ENCODE measurements at places on chromosomes 3 and 15.

GRCh38 chr3:54360320-54360719, 238.0 kb downstream of the CACNA2D3 start:
- no peak for DNase-seq

- no peak for DNase-seq
Observed at GRCh38 chr3:123021996-123022510, 5.5 kb downstream of the SEMA5B start.

DNA sequence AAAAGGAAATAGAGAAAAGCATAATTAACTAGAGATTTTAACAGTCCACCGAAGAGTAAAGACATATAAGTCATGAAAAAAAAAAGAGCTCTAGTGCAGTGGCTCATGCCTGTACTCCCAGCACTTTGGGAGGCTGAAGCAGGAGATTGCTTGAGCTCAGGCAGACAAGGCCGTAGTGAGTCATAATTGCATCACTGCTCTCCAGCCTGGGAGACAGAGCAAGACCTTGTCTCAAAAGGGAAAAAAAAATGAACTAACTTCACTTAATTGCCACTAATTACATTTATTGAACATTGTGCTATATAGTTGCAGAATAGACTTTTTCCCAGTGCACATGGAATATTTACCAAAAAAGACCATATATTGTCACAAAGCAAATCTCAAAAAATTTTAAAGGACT, 221.8 kb downstream of the CBLB start:
- no peak for DNase-seq

DNA sequence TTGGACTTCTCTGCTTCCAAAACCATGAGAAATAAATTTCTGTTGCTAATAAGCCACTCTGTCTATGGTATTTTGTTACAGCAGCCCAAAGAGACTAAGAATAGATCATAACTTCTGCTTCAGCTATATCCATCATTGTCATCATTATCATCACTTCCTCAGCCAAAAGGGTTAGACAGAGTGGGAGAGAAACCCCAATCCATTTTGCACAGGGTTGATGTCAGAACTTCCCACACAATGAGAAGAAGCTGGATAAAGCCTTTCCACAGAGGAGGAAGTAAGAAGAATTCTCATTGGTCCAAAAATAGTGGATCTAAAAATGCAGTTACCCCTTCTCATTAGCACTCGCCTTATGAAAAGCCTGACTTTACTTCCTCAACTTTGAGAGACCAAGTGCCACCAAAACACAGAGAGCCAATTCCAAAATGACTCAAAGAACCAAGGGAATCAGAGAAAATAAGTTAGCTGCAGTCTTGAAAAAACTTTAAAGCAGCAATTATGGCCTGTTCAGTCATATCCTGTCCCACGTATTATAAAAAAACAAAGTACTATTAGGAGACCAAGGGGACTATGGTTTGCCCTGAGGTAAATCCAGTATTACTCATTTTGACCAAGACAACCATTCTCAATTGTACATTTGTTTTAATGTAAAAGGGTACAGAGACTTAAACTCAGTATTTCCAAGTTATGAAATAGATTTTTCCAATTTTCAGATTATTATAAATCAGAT, 80.2 kb downstream of the WNT5A start:
- DNase-seq: no peak

DNA sequence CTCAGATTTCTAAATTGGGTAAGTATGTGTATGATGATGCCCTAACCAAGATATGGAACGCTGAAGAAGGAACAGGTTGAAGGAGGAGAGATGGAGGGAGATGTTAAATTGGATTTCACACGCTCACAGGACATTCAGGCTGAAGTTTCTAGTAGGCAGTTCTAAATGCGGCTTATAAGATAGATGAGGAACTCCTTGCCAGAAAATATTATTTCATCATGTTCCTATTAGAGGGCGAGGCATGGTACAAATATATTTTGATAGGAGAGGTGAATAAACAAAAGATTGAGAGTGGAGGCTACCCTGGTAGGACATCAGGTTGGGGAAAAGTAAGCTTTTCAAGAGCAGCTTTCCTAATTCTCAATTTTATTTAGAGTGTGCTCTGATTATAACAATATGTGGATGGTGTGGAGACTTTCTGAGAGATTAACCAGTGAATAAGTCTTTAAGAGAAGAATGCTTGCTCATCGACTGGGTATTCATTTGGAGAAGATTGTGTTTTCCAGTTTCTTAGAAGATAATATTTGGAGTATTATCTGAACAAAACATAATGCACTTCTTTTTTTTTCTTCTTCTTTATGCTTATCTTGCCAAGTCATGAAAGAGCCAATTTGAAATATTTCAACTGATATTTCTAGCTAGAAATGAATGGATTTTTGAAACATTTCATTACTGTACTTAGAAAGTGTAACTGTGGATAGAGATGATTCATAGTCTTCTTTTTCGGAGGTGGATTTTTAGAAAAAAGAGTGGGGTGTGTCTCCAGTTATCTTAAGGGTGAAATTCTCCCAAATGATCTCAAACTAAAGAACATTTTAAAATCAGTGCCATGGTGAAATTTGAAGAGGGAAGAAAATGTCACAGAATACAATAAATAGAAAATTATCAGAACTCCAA, 88.5 kb downstream of the B3GALNT1 start:
- no peak for DNase-seq

DNA sequence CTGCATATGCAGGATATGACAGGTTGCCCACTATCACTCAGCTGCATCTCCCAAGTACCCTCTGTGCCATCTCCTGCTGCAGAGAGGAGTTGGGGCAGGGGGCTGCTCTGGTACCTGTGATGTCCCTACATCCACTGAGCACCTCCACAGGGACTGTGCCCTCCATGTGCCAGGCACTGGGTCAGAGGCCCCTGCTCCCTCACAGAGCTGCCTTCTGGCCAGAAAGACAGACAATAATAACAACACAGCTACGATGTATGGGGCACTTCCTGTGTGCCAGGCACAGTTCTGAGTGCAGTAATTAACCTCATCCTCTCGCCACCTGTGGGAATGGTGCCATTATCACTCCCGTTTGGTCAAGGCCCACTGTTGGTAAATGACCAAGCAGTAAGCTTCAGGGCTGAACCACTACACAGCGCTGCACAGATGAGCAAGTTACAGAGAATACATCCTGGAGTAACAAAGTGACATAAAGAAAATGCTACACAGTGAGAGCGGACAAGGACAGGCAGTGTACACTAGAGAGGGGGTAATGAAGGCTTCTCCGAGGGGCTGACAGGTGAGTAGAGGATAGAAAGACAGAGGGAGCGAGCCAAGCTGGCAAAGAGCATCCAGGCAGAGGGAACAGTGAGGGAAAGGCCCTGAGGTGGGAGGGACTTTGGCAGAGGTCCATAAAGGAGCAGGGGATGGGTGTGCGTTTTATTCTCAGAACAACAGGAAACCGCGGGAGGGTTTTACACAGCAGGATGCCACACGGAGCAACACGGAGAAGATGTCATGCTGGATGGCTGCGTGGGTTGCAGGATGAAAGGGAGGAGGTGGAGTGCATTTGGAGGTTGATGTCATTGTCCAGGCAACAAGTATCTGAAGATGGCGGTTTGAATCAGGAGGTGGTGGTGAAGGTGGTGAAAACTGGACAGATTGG, 13.6 kb downstream of the WNT7A start:
- no peak for DNase-seq

DNA sequence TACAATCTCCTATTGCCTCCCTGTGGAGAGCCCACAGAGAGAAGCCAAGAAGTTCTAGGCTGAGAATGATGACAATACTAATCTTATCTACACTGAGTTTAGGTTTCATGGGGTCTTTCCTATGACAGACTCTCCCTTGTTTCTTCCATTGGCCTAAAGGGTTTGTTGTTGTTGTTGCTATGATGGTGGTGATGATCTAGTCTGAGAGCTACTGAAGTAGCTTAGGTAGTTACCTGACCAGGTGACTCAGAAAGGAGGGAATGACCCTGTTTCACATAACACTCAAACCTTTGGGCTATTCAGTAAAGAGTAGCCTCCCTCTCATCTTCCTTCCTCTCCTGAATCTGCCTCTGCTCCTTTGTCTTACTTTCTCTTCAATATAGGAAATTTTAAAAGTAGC, 170.2 kb downstream of the GMNC start:
- DNase-seq: no peak

GRCh38 chr3:49020330-49021212, 1.4 kb upstream of the NDUFAF3 start:
- DNase-seq: no peak

DNA sequence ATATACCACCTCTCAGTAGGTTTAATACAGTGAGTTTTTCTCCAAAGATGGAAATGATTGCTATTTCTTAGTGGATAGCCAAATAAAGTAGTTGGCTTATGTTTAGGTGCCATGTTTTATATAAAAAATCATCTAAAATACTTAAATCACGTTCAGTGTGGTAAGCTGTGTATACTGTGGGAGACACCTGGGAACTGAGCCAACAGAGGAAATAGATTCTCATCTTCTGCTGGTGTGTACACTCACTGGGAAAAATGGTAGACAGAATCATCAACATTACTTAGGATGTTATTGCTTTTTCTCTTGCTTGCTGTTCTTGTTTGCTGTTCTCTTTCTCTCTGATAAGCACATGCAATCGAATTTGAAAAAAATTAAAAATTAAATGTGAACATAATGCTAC, 112.6 kb upstream of the MB21D2 start:
- peak; percentile 34 for DNase-seq

DNA sequence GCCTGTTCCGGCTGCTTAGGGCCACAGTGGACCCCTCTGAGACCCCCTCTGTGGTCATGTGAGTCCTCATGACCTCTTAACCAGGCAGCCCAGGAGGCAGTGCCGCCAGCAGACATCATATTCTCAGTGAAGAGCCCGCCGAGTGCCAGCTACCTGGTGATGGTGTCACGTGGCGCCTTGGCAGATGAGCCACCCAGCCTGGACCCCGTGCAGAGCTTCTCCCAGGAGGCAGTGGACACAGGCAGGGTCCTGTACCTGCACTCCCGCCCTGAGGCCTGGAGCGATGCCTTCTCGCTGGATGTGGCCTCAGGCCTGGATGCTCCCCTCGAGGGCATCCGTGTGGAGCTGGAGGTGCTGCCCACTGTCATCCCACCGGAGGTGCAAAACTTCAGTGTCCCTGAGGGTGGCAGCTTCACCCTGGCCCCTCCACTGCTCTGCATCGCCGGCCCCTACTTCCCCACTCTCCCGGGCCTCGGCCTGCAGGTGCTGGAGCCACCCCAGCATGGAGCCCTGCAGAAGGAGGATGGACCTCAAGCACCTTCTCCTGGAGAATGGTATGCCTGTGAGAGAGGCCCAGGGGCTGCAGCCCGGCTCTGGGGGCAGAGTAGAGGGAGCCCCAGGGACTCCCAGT, 176.1 kb downstream of the TBC1D2B start:
- no peak for DNase-seq

DNA sequence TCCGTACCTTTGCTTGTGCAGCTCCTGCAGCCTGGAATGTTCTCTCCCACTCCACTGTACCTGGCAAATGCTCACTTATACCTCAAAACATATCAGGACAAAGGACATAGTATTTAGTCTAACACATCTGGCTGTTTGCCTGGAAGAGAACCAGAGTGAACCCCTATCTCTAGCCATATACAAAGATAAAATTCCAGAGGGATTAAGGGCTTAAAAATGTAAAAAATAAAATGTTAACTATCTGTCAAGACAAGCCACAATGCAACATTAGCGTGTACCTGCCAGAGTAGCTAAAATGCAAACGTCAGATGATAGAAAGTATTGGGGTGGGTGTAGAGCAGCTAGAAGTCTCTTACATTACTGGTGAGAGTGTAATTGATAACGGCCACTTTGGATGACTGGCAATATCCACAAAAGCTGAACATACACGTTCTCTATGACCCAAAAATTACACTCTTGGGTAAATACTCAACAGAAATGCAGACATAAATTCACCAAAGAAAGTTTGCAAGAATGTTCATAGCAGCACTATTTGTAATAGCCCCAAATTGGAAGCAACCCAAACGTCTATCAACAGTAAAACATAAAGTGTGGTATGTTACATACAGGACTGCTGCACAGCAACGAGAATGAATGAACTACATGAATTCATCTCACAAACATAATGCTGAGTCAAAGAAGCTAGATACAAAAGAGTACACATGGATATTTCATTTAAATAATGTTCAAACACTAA, 18.2 kb upstream of the ADPGK start:
- DNase-seq: no peak

DNA sequence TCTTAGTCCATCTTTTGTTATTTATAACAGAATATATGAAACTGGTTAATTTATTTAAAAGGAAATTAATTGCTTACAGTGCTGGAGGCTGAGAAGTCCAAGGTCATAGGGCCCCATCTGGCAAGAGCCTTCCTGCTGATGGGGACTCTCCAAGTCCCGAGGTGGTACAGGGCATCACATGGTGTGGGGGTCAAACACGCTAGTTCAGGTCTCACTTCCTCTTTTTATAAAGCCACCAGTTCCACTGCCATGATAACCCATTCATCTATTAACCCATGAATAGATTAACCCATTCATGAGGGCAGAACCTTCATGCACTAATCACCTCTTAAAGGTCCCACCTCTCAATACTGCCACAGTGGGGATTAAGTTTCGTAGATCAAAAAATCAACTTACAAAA, 659.3 kb downstream of the NAALADL2 start:
- DNase-seq: no peak

DNA sequence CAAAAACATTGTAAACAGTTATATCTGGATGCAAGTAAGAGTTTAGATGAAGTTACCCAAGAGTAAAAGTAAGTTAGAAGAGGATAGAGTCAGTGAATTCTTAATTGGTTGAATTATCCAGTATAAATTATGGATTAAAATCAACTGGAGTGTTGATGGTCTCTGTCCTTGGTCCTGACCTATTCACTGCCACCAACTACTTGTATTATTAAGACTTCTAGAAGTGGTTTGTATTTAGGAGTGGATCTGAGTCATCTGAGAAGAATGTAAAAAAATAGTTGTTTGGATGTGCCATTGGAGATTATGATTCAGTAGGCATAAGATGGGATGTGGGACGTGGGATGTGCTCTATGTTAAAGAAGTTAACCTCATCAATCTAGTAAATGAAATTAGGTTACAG, 86.4 kb downstream of the SYNPR start:
- DNase-seq: no peak

DNA sequence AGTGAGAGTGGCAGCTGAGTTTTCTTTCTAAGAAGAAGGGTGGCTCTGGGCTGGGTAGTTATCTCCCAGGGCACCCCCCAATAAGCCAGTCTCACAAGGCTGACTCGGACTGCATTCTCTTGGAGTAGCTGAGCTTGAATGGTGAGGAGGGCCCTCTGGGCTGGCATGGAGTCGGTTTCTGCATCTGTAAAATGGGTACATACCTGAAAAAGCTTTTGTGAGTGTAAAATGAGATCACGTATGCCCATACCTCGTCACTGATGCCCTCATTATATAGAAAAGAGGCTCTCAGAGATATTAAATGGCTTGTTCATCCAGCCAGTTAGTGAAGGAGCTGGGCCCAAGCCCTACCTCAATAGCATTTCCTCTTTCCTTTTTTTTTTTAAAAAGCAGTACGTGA, 41.2 kb downstream of the SMAD6 start:
- DNase-seq: no peak

- no peak for DNase-seq
Observed at GRCh38 chr15:84731774-84732173, 15.8 kb upstream of the SEC11A start.

GRCh38 chr3:11601446-11602238, 42.1 kb downstream of the VGLL4 start:
- DNase-seq: no peak

Measured in NCI-H1092 (cell line).